NK-92 treated with Interleukin-12 subunit alpha and Interleukin-12 subunit beta, amount 100 ng/mL, for 24 hours (cell line): ENCODE measurements at places on chromosomes 12 and 14.

- no peak for DNase-seq
Measured at GRCh38 chr12:32809846-32810245, 54.1 kb upstream of the YARS2 start.

GRCh38 chr14:37197421-37198272 lies at the start of gene MIPOL1:
MIPOL1 (plus strand) TSS chr14:37197937; CDS start chr14:37247889, 49,952 bp downstream.
- no peak for DNase-seq

DNA sequence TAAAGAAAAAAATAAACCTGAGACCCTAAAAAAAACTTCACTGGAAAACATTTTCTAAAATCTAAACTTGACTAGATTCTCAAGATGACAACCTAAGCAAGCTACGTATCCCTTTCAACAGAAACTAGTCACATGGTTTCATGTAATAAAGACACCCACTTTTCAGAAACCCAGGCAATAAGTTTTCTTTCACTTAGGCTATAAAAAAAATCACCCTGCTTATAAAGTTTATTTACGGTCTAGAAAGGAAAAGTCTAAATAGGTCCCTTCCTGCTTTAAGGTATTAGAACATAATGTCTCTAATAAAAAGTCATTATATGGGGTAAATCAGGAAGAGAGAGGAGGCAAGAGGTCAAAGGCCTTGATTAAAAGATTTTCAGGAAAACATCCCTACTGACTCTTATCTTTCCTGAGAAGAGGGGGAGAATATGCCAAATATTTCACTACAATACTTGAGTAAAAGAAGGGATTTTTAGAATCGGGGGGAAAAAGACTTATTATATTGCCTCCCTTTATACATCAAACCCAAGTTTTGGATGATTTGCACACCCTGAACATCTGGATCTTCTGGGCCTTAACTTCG lies 9.5 kb downstream of the CLIP1 start:
- DNase-seq = no peak

- DNase-seq = no peak
Measured at GRCh38 chr12:69833696-69834095, 8.7 kb downstream of the MYRFL start.

DNA sequence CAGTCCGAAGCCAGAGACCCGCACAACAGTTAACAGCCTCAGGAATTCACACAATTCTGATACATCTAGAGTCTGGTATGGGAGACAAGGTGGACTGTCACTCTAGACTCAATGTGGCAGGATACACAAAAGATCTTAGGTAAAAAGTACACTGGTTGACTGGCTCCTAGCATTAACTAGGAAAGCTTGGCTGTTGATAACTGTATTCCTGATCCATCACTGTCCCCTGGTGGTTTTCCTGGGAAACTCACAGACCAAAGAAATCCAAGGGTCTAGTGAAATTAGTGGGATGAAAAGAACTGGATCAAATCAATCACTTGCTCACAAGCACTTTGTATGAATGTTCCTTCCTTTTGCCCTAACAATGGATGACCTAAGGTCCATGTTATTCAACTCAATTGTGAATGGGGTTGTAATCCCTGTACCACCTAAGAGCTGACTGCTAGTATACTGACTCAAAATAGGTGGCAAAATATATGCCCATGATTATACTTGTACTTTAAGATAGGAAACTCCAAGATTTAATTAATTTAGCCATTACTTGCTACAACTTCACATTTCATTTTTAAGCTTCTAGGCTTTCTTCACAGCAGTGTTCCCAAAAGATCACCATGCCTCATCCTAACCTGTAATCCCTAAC lies 14.0 kb downstream of the NPC2 start:
- no peak for DNase-seq

- no peak for DNase-seq
Measured at GRCh38 chr12:94098466-94098865, 49.9 kb upstream of the PLXNC1 start.

GRCh38 chr14:67514650-67515385 lies 18.3 kb upstream of the PLEKHH1 start:
- DNase-seq = no peak

DNA sequence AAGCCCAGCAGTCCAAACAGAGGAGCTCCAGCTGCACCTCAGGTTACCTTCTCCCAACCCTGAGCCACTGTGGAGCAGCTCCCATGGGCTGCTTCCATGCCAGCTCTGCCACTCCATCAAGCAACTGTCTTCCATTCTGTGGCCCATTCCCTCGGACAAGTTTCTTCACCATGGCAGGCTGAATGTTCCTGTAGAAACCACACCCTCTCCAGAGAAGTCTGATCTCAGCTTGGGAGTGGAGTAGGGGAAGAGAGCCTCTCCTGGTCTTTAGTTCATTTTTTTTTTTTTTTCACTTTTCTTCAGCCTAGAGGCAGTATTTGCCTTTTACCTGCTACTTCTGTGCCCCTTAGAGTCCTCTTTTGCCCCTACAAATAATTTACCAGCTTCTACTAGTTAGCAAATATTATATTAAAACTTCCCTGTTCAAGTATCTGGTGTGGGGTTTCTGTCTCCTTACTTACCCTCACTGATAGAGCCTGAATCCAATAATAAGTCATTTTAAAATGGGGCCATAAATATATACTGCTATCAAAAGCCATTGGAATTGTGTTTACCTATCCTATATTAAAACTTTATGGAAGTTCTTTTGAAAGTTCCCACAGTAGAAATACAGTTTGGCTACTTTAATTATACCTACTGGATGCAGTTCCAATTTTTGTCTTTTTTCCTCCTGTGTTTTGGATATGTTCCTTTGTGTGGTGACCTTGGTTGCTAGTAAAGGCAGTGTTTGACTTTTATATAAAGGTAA lies 11.7 kb upstream of the SLC17A8 start:
- DNase-seq = no peak

DNA sequence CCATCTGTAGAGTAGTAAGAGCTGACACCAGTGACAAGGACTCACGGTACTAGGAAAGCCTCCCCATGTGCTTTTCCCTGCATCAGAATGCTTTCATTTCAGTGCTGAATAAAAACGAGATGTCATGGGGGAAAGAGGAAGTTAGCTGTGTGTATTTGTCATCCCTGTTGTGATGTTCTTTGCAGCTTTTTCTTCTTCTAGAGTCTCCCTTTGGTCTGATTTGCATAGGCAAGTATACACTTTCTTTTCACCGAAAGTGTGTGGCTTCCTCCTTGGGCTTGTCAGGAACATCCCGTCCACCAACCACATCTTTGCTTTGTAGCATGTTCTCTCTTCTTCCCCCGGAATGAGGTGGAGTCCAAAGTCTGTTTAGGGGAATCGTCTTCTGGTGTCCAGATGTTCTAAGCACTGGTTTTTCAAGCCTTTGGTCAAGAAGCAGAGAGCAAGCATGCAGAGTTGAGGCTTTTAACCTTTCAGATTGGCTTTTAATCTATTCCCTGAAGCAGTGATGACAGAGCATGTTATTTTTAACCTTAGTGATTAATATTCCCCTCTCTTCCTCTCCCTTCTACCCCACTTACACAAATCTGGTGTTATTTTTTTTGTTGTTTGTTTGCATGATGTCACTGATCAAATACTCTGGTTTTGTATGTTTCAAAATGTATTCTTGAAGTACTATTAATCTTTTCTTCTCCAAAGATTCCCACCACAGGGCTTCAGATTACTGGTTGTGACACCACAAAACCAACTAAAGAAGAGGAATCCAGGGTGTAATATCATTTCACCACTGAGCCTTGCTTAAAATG lies 163.4 kb downstream of the SAMD4A start:
- no peak for DNase-seq

DNA sequence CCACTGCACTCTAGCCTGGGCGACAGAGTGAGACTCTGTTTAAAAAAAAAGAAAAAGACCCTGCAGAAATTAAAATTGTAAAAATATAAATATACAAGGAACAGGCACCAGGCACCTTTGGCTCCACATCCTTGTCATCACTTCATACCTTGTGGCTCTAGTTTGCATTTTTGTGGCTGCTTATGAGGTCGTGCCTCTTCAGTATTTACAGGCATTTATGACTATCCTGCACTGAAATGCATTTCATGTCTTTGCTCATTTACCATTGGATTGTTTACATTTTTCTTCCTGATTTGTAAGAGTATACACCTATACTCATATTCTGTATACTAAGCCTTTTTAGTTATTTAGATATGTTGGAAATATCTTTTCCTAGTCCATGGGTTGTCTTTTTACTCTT lies 20.1 kb downstream of the BICD1 start:
- DNase-seq = no peak

DNA sequence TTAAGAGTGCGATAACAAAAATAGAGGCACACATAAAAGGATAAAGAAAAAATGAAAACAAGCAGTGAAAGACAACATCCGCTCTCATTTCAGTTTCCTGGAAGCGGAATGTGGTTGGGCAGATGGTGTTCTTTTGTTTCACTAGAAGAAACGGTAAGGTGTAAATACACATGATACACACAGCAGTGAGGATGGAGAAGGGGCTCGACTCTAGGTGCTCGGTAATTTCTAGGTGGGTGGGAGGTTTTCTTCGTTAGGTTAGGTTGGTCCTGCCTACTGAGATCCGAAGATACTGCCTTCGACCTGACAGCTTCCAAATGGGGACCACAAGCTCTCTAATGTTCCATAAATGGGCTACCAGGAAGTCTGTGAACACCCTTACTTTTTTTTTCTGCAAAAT lies 1082.5 kb downstream of the BCL11B start:
- no peak for DNase-seq

DNA sequence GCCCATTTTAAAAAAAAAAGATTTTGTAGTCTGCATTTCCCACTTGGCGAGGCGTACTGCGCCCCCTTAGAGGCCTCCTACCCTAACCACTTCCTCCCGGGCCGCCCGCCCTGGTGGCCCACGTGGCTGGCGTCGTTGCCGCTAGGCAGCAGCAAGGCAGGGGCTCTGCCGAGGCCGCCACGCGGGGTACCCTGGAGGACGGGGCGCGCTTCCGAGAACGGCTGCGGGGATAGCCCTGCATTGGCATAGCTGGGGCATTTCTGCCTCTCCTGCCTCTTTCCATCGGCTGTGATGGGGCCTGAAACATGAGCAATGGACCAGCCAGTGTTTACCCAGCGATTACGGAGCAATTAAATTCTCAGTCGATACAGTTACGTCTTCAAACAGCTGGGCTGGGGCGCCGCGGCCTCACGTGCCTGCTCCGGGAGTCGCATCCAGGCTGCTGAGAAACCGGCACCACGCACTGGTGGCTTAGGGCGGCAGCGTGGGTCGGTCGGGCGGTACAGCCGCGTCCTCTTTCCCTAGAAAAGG lies 38.0 kb downstream of the IQSEC3 start:
- DNase-seq = no peak

GRCh38 chr12:32494656-32495055 lies 95.3 kb downstream of the FGD4 start:
- DNase-seq = no peak

GRCh38 chr12:8065991-8066594 lies at the start of gene C3AR1:
C3AR1 (minus strand) TSS chr12:8066359; CDS start chr12:8060185, 6,174 bp downstream.
- DNase-seq = no peak

DNA sequence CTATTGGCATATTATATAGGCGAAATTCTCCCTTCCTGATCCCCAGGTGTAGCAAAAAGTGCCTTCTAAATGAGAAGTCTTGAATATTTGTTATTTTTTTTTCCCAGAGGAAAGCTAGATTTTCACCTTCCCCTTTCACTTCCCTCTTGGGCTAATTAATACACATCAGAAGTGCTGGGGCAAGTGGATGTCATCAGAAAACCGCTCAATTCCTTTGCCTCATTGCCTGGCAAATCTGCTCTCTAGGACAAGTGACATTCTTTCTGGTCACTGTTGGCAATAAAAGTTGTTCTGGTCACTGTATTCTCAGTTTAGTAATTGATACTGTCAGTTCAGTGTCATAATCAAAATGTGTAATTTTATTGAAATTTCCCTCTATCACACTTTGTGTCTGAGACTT lies 174.5 kb downstream of the ETNK1 start:
- no peak for DNase-seq

- no peak for DNase-seq
Measured at GRCh38 chr12:66065641-66066136, 64.9 kb downstream of the LLPH start.

GRCh38 chr14:47710581-47710980 lies 35.2 kb upstream of the MDGA2 start:
- no peak for DNase-seq

DNA sequence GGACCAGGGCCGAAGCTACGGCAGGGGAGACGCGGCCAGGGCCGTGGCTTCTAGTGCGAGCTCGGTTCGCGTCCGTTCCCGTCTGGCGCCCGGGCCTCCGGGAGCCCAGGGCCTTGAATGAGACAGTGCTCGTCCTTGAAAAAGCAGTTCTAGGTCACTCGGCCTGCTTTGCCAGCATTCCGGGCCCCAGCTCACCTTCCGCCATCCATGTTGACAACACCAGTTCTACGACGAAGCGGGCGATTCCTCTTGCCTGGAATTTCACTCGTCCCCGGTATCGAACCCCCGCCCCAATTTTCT lies 4.5 kb downstream of the OR10AD1 start:
- no peak for DNase-seq

DNA sequence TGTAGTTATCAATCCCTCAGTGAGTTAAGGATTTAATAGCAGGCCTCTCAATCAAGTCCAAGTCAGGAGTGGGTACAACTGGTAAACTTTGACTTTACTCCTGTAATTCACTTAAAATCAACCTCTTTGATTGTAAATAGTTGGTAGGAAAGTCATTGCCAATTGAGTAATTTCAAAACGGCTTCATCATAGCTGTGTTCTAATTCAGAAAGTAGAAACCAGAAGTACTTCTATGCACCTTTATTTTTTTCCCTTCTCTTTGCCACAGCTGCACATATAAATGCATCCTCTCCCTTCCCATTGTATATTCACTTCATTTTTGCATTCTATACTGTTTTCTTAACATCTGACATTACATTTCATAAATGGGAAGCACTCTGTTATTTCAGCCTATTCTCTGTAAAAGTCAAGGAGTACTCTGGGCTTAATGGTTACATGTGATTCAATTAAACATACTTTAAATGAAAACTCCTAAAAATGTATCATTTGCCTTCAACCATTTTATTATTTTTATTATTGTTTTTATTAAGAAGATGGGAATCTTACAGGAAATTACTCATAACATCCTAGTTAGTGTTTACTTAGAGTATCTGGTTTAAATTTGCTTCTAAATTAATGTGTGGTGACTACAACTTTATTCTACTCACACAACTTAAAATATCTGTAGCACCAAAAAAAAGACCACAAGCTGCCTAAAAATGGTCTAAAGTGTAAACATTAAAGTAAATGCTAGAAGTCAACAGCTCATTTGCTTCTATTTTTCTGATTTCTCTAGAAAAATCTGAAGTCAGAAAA lies 171.2 kb downstream of the CEP128 start:
- no peak for DNase-seq

- no peak for DNase-seq
Measured at GRCh38 chr12:78085542-78086182, 255.0 kb downstream of the NAV3 start.

DNA sequence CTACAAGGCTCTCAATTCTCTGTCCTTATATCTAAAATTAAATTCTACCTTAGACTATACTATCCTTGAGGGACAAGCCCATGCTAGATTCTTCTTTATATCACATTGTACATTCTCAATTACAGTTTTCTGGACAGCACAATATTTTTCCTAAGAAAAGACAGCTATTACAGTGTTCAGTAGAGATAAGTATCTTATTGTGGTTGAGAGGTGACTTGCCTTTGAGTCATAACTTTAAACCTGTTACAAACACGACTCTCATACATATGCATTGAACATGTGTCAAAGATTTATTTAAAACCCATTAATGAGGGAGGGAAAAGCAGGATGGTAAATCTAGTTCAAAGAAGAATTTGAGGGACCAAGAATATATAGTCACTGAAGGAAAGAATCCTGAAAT lies 61.1 kb downstream of the TPH2 start:
- DNase-seq = no peak

GRCh38 chr12:53496752-53497032 lies 2.6 kb downstream of the MAP3K12 start:
- no peak for DNase-seq
